ENCODE measurements at places on chromosomes 4 and X. TPM values are rescaled to one million over a fixed set of nuclear protein-coding genes. Genes with fewer than 3 reads are reported as not detected.

Gene RAB39B
- total RNA-seq = 0.38 TPM

Gene ZNF182
- 4.8 TPM for total RNA-seq

Gene MAGEE2
- total RNA-seq = 3.0 TPM

Gene MAGED4B
- total RNA-seq = 15.2 TPM

Gene CT47B1
- total RNA-seq = not detected

Gene FTSJ1
- total RNA-seq = 36.3 TPM

Gene SPANXN4
- total RNA-seq = not detected
